ENCODE measurements at places on chromosomes 11 and 22.

DNA sequence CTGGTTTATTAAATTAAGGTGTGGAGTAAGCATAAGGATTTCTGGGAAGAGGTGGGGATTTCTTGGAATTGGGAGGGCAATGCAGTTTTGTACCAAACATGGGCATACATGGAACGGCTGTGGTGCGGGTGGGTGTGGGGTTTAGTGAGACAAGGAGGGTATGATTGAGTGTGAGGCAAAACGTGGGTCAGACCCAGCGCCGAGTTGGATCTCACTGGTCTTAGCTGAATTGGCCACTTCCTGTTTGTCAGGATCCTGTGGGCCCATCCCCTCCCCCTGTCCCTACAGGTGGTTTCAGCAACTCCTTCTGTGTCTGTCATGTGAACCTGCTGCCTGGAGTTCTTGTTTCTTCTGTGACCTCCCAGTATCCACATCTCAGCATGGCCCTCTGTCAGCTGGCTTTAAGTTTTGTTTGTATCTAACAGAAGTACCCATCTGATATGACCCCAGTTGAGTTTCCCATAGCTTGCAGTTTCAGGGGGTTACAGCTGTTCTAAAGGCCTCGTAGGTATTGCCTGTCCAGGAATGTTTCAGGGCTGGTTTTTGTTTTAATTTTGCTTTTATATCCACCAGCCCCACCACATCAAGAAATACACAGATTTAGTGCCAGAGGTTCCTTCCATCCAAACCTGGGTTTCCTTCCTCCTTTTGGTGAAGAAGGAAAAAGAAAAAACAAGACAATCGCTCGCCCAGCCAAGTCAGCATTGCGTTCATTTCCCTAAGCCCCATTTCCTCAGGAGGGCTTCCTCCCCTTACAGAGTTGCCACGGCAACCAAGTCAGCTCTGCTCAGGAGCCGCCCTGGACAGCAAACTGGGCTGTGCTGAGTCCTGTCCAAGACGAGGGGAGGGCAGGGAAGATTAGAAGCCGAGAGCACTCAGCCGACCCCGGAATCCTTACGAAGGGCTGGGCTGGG, 6.0 kb downstream of the APOL1 start:
- no peak for DNase-seq

- no peak for DNase-seq
Observed at GRCh38 chr11:12066056-12066798, 44.2 kb upstream of the MICAL2 start.

GRCh38 chr11:1224111-1224490, 1.2 kb downstream of the MUC5B start:
- no peak for DNase-seq

DNA sequence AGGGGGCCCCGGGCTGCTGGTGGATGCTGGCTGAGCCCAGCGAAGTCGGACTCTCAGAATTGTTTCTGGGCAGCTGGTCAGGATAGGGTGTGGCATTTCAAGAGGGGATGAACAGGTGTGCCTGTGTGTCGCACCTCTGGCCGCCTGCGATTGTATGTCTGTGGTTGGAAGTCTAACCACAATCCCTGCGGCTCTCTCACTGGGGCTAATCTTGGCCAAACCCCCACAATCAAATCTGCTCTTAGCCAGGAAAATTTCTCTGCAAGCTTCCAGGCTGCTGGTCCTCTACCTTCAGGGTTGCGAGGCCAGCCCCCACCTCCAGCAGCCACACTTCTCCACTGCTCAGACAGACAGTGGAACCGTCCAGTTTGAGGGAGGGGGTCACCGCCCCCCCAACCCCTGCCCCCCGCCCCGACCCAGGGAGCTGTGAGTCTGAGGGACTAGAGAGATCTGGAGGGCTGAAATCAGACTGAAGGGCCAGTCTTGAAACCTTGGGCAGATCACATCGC, 953 bp downstream of the ATG16L2 start:
- no peak for DNase-seq

DNA sequence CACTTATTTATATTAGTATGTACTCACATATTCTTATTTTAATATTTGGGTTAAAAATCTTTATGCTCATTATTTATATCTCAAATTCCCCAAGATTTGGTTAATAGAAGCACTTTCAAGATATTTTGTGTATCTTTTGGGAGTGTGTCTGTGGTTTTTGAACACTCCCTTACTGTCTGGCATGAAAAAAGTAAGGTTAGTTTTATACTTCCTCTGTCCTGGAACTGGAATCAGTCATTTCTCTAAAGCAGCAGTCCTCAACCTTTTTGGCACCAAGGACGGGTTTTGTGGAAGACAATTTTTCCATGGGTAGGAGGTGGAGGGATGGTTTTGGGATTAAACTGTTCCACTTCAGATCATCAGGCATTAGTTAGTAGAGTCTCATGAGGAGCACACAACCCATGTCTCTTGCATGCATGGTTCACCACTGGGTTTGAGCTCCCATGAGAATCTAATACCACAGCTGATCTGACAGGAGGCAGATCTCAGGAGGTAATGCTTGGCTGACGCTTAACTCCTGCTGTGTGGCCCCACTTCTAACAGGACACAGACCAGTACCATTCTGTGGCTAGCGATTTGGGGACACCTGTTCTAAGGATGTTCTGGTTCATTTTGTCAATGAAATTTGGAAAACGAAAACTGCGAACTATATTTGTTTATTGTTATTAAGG, 60.2 kb downstream of the CASP12 start:
- no peak for DNase-seq
